ENCODE measurements at places on chromosomes 1 and 21.

DNA sequence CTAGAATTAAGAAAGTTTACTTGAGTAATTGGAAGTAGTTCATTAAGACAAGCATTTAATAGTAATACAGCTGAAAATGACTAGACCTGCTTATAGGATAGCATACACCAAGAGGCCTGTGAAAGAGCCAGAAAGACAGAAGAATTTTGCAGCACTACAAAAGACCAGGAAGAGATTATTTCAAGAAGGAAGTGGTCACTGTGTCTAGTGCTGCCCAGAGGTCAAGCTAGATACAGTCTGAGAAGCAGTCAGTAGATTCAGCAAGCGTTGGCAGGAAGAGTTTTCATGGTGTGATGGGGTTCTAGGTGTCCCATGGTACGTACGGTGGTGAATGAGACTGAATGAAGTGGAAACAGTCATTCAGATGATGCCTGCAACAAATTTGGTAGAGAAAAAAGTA, 31.5 kb downstream of the RGS8 start:
- no peak for DNase-seq

- DNase-seq = no peak
These were observed 84.4 kb upstream of the RAB4A start for GRCh38 chr1:229186373-229187056.

GRCh38 chr1:159882527-159882862, 17.5 kb downstream of the CFAP45 start:
- no peak for DNase-seq

DNA sequence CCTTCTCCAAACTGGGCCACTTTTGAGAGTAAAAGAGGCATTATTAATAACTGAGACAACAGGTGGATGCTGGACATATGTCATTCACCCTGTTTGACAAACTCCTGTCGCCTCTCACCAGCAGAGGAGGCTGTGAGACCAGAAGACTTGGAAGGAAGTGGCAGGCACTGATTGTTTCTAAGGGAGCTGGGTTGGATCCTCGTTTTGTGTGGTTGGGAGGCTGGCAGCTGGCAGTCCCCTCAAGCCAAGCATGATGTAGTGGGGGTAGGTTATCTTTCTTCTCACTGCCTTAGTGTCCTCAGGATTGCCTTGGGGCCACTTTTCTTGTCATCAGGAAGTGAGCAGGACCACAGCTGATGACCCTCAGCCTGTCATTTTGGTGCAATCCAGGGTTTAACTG, 86.5 kb upstream of the KCNJ15 start:
- DNase-seq = no peak

- no peak for DNase-seq
These were observed 189.5 kb downstream of the PLA2G4A start for GRCh38 chr1:187018291-187018690.

DNA sequence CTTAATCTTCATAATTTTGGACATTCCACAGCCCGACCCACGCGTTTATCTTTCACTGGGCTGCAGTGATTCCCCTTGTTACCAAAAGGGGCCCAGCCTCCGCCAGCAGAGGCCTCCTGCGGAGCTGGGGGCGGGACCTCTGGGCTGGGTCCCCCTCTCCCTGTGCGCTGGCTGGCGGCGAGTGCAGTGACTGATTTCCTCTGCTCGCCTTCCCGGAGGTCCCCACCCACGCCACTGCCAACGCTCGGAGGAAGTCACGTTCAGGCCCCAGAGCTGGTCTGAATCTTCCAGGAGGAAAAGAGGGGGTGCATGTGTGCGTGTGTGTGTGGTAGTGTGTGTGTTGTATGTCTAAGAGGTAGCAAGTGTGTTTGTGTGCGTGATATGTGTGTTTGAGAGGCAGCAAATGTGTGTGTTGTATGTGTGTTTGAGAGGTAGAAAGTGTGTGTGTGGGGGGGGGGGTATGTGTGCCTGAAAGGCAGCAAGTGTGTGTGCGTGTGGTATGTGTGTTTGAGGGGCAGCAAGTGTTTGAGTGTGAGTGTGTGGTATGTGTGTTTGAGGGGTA, 35.0 kb upstream of the JAK1 start:
- peak; percentile 43 for DNase-seq

DNA sequence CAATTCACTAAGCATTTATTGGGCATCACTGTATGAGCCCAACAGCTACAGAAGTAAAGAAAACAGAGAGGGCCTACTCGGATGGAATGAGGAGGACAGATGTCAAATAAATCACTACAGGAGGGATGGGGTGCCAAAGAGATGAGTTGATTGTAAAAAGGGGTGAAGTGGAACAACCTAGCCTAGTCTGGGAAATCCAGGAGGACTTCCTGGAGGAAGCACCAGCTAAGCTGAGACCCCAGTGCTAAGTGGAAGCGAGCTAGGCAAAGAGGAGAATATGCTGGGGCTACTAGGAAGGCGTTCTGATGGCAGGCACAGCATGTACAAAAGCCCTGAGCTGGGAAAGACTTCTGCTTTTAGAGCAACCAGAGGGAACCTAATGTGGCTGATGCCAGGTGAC, 42.1 kb downstream of the TAS1R2 start:
- no peak for DNase-seq

DNA sequence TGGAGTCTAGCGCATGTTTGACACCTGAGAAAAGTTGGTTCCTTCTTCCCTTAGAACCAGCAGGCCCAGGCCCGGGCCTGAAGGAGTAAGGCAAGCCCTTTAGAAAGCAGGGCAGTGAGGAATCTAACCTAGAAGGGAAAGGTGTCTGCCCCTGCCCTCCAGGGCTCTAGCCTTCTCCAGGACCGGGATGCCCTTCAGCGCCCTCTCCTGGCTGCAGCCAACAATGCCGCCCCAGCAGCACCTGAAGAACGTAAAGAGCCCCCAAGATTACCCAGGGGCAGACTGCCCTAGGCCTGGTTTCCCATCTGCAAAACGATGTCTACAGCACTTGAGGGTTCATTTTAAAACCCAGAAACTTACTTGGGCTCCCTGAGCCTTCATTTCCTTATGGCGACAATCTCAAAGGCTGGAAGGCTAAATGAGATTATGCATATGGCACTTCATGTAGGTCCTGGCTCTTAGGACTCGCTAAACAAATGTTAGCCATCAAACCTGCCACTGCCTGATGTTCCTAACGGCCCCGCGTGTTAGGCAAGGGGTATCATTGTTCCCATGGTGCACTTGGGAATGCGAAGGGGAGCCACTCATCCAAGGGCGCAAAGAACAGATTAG, 106.7 kb upstream of the KLHDC7A start:
- no peak for DNase-seq

DNA sequence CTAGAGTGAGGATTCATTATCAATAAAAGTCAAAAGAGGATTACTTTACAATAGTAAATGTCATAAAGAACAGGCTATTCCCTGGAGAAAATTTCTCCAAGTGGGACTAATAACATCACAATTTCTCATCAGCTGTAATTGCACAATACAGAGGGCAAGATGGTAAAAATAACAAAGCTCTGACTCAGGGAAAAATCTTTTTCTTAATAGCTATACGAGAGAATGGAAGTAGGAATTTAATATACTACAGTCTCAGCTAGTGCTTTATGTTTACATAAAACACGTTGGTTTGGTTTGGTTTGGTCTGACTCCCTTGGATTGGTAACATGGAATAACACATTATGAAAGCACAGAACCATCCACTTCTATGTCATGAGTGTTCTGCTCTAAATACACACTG, 397.6 kb downstream of the LRRIQ3 start:
- DNase-seq = no peak

DNA sequence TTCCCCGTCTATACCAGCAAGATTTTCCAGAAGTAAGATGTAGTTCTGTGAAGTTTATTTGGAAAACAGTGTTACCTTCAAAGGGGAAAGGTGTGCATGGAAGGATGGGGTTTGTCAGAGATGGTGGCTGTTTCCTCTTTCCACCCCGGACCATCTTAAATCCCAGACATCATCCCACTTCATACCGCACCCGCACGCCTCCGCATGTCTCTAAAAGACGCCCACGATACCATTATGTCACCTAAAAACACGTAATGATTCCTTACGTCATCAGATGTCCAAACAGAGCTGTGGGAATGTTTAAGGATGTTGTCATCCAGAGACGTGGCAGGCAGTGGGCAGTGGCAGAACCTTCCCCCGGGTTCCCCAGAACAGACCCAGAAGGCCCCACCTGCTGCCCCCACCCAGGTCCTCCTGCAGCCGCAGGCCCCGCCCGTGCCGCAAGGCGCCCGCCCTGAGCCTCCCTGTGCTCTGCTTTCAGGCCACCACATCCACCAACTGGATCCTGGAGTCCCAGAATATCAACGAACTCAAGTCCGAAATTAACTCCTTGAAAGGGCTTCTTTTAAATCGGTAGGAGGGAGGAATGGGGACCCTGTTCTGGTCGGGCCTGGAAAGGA, 152.2 kb downstream of the PEX14 start:
- DNase-seq = no peak

Measured in stimulated activated CD4-positive, alpha-beta T cell treated with anti-CD3 and anti-CD28 coated beads, TNF-alpha, amount 100 ng/mL, for 24 hours (primary cell).